ENCODE measurements at places on chromosomes 5 and 9.
A peak's percentile ranks its signal among the peaks of the same experiment; 100 is the strongest.

- DNase-seq = no peak
Observed at GRCh38 chr5:97501286-97501964, 318.4 kb upstream of the RIOK2 start.

GRCh38 chr9:91328186-91328585, 33.5 kb downstream of the AUH start:
- DNase-seq = no peak

GRCh38 chr5:76402251-76402885, 717 bp upstream of the IQGAP2 start:
- peak; percentile 67 for DNase-seq

- DNase-seq = no peak
Observed at GRCh38 chr9:94068257-94068656, 16.0 kb upstream of the PTPDC1 start.

DNA sequence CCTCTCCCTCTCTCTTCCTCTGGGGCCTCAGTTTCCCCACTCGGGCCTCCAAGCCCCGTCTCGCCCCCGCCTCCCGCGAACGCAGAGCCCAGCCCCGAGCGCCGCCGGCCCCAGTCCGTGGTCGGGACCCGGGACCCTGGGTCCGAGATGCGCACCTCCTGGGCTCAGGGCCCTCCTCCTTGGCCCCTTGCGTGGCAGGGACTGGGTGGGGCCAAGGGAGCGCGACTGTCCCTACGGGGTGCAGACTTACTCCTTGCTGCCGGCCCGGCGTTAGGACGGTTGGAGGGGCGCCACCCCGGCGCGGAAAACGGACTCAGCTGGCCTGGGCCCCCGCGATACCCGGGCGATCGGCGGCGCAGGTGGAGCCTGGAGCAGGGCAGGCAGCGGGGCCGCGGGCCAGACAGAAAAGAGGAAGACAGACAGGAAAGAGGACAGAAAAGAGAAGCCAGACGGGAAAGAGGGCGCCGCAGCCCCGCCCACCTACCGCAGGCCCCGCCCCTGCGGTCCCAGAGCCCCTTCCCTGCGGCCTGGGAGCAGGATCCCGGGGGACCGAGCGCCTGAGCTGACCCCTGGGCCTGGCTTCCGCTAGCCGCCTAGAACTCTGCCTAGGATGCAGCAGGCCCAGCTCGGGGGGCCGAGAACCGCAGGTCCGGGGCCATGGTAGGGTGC, at the start of gene GBGT1:
TSS of gene GBGT1 (minus strand) at position 411 of the 669 bp plus-strand sequence. CDS start 1,502 bp downstream, outside the sequence.
- DNase-seq = no peak

Measured in stimulated activated CD4-positive, alpha-beta T cell treated with anti-CD3 and anti-CD28 coated beads, Interleukin-4, amount 100 ng/mL, for 4 hours (primary cell).